ENCODE measurements at places on chromosomes 2 and 18. TPM values are rescaled to one million over a fixed set of nuclear protein-coding genes. Genes with fewer than 3 reads are reported as not detected.

DNA sequence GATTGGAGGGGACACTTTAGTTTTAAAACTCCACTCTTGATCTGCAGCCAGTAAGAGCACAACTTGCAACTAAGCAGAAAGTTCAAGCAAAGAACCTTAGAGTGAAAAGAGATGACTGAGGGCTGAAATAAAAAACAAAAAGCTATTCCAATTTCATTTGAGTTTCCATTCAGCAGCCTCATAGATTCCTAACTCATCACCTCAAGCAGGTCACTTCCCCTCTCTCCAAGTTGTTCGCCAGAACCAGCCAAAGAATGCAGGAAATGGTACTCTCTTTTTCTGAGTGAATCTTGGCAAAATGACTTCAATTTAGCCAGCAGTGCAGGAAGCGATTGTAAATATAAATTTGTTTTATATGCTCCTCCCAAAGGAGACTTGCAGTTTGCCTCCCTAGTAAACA lies 213.3 kb downstream of the SETBP1 start:
- peak overlapping the region; percentile 30 for H3K27ac ChIP-seq
- DNase-seq = no peak
- peaks cover 16% of the 10 kb centered on the region for H3K36me3 ChIP-seq
- no peaks in the 10 kb centered on the region for H3K27me3 ChIP-seq
- no peak overlapping the region for H3K4me3 ChIP-seq

DNA sequence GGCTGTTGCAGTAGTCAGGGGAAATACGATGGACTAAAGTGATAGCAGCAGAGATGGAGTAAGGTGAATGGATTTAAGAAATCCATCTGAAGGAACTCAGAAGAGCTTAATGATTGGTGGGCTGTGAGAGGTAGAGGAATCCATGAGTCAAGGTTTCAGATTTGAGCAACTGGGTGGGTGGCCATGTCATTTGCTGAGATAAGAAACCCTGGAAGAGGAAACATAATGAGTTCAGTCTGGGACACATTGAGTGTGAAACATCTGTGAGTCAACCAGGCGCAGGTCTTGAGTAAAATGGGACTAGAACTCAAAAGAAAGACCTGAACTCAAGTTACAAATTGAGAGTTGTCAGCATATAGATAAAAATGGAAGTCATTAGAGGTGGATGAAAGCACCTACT lies 19.7 kb upstream of the ASNSD1 start:
- no peaks in the 10 kb centered on the region for H3K4me1 ChIP-seq
- no peak for DNase-seq
- H3K36me3 ChIP-seq = no peaks in the 10 kb centered on the region
- H3K4me3 ChIP-seq = no peak overlapping the region
- H3K27me3 ChIP-seq = no peaks in the 10 kb centered on the region
- no peak overlapping the region for H3K27ac ChIP-seq

DNA sequence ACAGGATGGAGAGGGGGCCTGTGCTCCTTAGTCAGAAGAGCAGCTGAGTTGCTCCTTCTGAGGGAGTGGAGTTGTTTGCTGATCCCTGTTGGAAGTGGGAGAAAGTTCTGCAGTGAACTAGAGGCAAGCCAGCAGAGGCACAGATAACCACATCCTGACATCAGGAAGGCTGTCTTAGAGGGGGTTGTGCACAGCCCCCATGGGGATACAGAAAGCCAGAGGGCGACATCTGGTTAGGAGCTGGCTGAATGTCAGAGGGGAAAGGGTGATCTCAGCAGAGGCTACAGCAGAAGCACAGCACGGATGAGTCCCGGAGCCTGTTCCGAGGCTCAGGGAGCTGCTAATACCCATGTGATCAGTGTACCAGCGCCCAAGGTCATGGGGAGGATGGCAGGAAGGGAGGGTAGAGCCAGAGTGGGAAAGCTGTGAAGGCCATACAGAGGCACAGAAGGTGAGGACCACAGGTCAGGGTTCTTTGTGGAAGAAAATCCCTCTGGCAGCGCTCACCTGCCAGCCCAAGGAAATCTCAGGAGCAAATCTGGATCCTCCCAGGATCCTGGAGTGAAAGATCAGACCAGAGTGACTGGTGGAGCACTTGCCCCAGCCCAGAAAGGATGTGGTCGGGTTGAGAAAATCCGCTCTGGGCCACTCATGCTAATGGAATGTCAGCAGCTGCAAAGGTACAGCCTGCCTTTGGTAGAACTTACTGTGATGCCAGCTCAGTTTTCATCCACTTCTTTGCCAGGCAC lies 111.8 kb downstream of the STPG4 start:
- H3K4me3 ChIP-seq = peak overlapping the region; percentile 56
- H3K27ac ChIP-seq = peak overlapping the region; percentile 63
- H3K4me1 ChIP-seq = peaks cover 40% of the 10 kb centered on the region
- no peak for DNase-seq
- H3K27me3 ChIP-seq = no peaks in the 10 kb centered on the region
- H3K36me3 ChIP-seq = peaks cover 91% of the 10 kb centered on the region

DNA sequence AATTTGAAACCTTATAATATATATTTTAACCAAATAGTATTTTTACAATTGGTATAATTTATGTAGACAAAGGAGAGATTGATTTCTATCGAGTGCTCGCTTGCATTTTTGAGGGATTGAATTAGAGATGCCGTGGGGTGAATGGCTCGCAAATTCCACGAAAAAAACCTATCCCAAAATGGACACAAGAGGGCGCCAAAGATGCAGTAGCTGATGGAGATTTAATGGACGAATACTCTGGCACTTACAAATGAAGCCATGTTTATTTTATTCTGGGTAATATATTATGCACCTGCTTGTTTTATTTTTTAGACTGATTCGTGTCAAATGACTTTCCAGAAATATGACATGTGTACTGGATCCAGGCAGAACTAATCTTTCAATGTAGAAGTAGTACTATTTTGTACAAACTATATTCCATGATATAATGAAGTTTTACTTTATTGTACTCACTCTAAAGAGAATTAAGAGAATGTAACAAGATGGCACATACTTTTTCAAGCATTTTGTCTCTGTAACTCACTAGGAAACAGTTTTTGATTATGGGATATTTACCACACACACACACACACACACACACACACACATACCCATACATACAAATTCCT lies 505.4 kb downstream of the PLCL1 start:
- peaks cover 10% of the 10 kb centered on the region for H3K27me3 ChIP-seq
- no peaks in the 10 kb centered on the region for H3K36me3 ChIP-seq
- H3K27ac ChIP-seq = no peak overlapping the region
- no peak for DNase-seq
- no peaks in the 10 kb centered on the region for H3K4me1 ChIP-seq
- no peak overlapping the region for H3K4me3 ChIP-seq

DNA sequence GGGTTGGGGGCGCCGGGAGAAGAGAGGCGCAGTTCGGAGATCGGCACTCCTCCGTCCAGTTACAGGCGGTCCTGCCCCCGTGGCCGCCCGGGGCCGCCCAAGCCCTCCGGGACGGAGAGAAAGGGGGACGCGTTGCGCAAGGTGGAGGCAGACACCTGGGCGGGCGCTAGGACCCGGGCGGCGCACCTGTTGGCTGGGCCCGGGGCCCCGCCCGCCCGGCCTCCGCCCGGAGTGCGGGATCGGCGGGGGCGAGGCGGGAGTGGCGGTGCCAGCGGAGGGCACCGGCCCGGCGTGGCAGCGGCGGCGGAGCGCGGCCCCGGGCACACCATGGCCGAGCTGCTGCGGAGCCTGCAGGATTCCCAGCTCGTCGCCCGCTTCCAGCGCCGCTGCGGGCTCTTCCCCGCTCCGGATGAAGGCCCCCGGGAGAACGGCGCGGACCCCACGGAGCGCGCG lies at the start of gene SGPP2:
Gene SGPP2 (plus strand): TSS at position 268 of the 453 bp plus-strand sequence. CDS start 60 bp downstream, at position 328.
- peaks cover 47% of the 10 kb centered on the region for H3K4me1 ChIP-seq
- H3K27ac ChIP-seq = peak within 1 kb of the TSS; percentile 93
- H3K36me3 ChIP-seq = peaks cover 10% of the 10 kb centered on the region
- DNase-seq = no peak
- peaks cover 23% of the 10 kb centered on the region for H3K27me3 ChIP-seq
- H3K4me3 ChIP-seq = peak within 1 kb of the TSS; percentile 96

DNA sequence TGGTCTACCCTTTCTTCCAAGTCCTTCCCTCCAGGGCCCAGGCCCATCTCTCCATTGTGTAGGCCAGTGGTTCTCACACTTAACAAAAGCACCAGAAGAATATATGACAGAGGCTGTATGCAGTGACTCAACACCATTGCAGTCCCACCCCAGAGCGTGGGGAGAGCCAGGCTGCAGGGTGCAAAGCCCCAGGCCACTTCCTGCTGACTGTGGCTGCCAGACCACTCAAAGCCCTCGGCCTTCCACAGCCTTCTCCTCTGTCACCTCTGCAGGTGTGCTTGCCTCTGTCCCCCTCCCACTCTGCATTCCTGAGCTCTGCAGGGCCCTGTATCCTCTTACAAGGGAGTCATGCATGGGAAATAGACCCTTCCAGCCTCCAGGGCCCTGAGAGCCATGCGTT lies 40.4 kb upstream of the ARHGEF4 start:
- no peak overlapping the region for H3K27ac ChIP-seq
- peaks cover 7% of the 10 kb centered on the region for H3K4me1 ChIP-seq
- H3K36me3 ChIP-seq = no peaks in the 10 kb centered on the region
- peak overlapping the region; percentile 19 for H3K4me3 ChIP-seq
- peaks cover 3% of the 10 kb centered on the region for H3K27me3 ChIP-seq
- no peak for DNase-seq

GRCh38 chr18:69948919-69949537 lies 1.4 kb upstream of the CD226 start:
- no peaks in the 10 kb centered on the region for H3K27me3 ChIP-seq
- no peaks in the 10 kb centered on the region for H3K36me3 ChIP-seq
- no peak overlapping the region for H3K27ac ChIP-seq
- peaks cover 2% of the 10 kb centered on the region for H3K4me1 ChIP-seq
- no peak for DNase-seq
- H3K4me3 ChIP-seq = no peak overlapping the region

GRCh38 chr2:126600742-126601141 lies 55.2 kb upstream of the GYPC start:
- no peaks in the 10 kb centered on the region for H3K36me3 ChIP-seq
- no peak overlapping the region for H3K27ac ChIP-seq
- DNase-seq = no peak
- no peak overlapping the region for H3K4me3 ChIP-seq
- peaks cover 10% of the 10 kb centered on the region for H3K27me3 ChIP-seq
- H3K4me1 ChIP-seq = no peaks in the 10 kb centered on the region

DNA sequence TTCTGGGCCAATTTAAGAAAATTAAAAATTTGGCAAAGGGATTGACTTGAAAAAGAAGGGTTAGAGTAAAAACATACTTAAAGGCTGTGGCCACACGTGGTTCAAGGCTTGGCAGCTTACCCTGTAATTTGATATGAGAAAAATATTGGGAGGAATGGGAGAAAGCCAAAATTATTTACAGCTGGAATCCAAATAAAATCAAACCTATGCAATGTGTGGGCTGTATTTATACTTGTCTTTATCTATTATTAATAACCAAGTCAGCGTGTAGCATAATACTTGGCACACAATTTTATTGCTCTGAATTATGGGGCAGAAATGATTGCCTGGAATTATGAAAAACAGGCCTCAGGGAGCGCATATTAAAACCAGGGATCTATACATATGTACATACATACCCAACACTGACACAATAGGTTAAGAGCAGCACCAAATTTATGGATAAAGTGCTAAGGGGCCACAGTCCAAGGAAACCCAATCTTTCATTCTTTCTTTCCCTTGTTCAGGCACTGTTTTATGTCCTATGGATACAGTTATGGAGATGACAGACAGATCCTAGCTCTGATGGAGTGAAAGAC lies 35.6 kb downstream of the FAM124B start:
- DNase-seq = no peak
- no peaks in the 10 kb centered on the region for H3K36me3 ChIP-seq

- no peaks in the 10 kb centered on the region for H3K4me1 ChIP-seq
- H3K36me3 ChIP-seq = no peaks in the 10 kb centered on the region
- DNase-seq = no peak
- no peak overlapping the region for H3K27ac ChIP-seq
These were observed 11.3 kb upstream of the STK25 start for GRCh38 chr2:241519669-241520068.

DNA sequence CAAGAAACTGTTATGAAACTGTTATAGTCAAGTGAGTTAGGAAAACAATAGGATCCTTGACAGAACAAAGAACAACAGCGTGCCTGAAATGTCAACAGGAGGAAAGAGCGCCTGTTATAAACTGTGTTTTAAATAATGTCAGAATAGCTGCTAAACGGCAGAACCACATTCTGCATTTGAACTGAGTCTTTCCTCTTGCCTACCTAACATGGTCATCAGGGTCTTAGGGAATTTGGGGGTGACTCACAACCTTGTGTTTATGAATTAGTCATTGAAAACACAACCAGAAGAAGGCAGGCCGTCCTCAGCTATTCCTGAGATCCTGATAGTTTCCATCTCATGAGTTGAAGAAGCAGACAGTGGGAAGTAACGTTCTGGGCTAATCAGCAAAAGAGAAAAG lies 222.0 kb upstream of the FN1 start:
- H3K36me3 ChIP-seq = no peaks in the 10 kb centered on the region
- no peak overlapping the region for H3K4me3 ChIP-seq
- H3K4me1 ChIP-seq = no peaks in the 10 kb centered on the region
- no peak for DNase-seq

- H3K4me1 ChIP-seq = peaks cover 13% of the 10 kb centered on the region
- no peak overlapping the region for H3K27ac ChIP-seq
- H3K27me3 ChIP-seq = no peaks in the 10 kb centered on the region
- DNase-seq = no peak
- H3K4me3 ChIP-seq = no peak overlapping the region
These were observed 34.9 kb downstream of the MGAT5 start for GRCh38 chr2:134288814-134289213.

DNA sequence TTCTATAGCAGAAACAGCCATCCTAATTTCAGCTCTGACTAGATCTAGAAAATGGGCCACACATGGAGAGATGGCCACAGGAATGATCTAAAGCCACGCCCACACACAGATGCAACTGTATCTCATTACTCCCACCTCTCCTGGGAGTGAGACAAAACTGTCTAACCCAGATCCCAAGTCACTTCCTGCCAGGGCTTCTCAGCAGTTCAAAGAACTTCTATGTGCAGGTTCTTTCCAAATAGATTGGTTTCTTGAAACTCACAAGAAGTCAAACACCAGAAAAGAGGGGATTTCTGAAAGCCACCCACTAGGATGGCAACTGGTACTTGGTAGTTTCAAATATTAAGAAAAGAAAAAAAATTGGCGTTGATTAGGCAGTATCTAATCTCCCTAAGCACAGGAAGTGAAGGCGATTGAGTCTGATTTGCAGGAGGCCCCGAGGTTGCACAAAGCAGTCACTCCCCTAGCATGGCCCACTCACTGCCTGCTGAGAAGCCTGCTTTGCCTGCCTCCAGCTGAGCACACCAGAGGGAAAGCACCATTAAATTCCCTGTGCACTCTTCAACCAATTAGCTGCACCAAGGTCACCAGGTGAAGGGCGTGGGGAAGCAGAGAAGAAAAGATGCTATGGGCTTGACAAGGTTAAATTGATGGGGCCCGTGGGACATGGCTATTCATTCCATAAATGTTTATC lies 51.1 kb downstream of the PAPOLG start:
- H3K27me3 ChIP-seq = no peaks in the 10 kb centered on the region
- H3K4me1 ChIP-seq = peaks cover 54% of the 10 kb centered on the region
- H3K27ac ChIP-seq = peak overlapping the region; percentile 93
- peak; percentile 34 for DNase-seq
- H3K36me3 ChIP-seq = peaks cover 13% of the 10 kb centered on the region

Gene RESP18
- total RNA-seq = not detected

Gene FBLN7
- 0.71 TPM for total RNA-seq

Gene TSGA10
- total RNA-seq = 20.4 TPM

Gene ANKRD62
- not detected for total RNA-seq

Gene CD226
- 8.3 TPM for total RNA-seq

Gene MAPRE3
- total RNA-seq = 6.3 TPM

Gene CRYGC
- not detected for total RNA-seq

Gene LAMA1
- not detected for total RNA-seq

Gene LDLRAD4
- 70.1 TPM for total RNA-seq

Gene RPRD1A
- total RNA-seq = 47.6 TPM
